ENCODE measurements at places on chromosomes 6 and 20. TPM values are rescaled to one million over a fixed set of nuclear protein-coding genes. Genes with fewer than 3 reads are reported as not detected.

DNA sequence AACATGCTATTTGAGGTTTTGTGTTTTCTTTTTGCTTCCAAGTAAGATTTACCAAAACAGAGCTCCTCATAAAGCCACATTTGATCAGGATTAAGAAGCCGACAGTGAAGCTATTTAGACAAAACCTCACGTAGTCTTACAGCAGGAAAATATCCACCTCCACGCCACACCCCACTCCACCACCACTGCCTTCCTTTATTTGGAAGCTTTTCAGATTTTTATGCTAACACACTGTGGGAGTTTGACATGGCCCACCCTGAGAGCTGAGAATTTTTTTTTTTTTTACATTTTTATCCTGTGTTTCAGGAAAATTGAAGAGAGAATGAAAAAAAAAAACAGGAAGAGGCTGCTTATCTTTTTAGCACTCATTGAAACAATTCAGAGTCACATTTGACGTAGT lies 104.8 kb upstream of the MC3R start:
- no peak for DNase-seq

SEMG1 gene
- not detected for polyA plus RNA-seq

DEF6 gene
- polyA plus RNA-seq, result 4.2 TPM

DNA sequence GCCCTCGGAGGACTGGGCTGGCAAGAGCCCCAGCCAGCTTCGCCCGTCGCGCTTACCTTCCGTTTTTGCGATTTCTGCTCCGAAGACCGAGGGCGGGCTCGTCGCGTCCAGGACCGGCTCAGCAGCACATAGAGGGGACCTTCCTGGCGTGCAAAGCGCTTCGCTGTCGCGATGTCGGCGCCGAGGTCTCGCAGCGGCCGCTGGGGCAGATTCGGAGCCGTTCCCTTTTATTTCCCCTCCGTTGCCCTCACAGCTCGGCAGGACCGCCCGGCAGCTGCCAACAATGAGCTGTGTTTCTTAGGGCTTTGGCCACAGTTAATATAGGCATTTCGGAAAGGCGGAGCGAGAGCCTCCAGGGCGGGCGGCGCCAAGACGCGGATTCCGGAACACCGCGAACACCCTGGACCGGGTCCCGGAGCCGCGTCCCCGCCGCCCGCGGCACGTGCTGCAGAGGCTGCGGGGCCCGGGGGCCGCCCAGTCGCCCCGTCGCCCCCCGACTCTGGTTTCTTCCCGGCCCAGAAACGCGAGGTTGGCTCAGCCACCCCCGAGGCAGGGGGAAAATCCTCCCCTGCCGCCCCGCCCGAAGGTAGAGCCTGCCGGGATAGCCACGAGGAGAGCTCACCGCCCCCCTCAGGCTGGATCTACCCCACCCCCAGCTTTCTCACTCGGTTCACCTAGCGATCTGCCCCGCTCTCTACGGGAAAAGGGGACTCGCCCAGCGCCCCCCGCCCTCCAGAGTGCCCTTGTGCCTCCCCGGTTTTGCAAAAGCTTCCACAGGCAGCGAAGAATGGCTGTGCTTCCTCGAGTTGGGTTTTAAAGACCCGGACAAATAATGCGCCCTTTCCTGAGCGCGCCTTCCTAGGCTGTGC lies at the start of gene CITED2:
CITED2 (minus strand) TSS at position 292 of the 869 bp plus-strand sequence. CDS start 704 bp downstream, outside the sequence.
- DNase-seq, result peak; percentile 96
